Ovary (tissue), 10 donors: ENCODE measurements at places on chromosomes 6 and 20.
A peak's percentile ranks its signal among the peaks of the same experiment; 100 is the strongest.

DNA sequence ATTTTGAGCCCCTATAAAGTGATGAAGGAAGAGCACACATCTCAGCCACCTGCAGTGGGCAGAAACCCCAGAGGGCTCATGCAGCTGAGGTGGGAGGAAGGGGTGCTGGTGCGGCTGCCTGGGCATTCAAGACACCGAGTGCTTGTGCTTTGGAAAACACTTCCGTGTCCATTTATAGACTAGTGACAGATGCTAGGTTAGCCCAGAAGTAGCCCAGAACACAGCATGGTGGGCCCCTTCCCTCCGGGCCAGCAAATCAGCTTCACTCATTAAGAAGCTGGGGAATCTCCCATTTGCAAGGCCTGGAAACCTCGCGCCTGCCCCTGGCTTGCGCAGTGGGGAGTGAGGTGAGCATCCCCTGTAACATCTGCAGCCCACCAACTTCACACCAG, 12.9 kb downstream of the BEND3 start:
- no peaks in the 10 kb centered on the region for H3K36me3 ChIP-seq
- no peak overlapping the region for H3K4me3 ChIP-seq
- H3K27me3 ChIP-seq = no peaks in the 10 kb centered on the region
- H3K4me1 ChIP-seq = no peaks in the 10 kb centered on the region

DNA sequence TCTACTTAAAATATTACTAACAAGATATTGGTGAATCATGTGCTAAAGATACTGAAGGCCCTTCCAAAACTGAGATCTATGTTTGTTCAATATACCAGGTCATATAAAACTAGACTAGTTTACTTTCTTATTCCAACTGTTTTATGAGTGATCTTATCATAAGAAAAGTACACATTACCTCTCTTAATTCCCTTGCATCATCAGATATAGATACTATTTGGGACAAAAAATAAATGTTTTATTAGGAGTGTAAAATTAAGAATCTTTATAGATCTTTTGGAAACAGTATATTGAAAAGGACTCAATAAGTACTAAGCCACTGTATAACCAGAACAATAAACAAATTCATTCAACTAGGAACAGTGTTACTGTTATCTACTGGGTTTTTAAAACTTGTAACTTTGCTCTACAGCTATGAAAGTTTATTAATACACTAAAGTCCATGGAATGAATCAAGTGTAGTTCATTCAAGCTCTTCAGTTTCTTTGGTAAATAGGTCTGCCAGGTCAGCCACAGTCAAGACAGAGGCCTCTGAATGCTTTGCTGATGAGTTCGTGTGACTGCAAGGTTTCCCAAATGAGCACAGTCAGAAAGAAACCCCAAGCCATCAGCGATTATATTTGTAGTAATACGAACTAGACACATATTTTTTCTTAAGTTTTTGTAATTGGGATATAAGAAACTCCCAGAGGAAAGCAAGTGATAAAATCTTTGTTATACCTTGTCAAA, 71.8 kb upstream of the FBXO30 start:
- no peaks in the 10 kb centered on the region for H3K4me1 ChIP-seq
- DNase-seq = no peak
- no peak overlapping the region for H3K4me3 ChIP-seq
- no peaks in the 10 kb centered on the region for H3K36me3 ChIP-seq
- H3K27ac ChIP-seq = no peak overlapping the region

GRCh38 chr20:51156041-51156982, 133.4 kb upstream of the KCNG1 start:
- peaks cover 1% of the 10 kb centered on the region for H3K4me1 ChIP-seq
- no peak overlapping the region for H3K4me3 ChIP-seq
- H3K36me3 ChIP-seq = no peaks in the 10 kb centered on the region
- peak; percentile 30 for DNase-seq
- H3K27me3 ChIP-seq = no peaks in the 10 kb centered on the region

DNA sequence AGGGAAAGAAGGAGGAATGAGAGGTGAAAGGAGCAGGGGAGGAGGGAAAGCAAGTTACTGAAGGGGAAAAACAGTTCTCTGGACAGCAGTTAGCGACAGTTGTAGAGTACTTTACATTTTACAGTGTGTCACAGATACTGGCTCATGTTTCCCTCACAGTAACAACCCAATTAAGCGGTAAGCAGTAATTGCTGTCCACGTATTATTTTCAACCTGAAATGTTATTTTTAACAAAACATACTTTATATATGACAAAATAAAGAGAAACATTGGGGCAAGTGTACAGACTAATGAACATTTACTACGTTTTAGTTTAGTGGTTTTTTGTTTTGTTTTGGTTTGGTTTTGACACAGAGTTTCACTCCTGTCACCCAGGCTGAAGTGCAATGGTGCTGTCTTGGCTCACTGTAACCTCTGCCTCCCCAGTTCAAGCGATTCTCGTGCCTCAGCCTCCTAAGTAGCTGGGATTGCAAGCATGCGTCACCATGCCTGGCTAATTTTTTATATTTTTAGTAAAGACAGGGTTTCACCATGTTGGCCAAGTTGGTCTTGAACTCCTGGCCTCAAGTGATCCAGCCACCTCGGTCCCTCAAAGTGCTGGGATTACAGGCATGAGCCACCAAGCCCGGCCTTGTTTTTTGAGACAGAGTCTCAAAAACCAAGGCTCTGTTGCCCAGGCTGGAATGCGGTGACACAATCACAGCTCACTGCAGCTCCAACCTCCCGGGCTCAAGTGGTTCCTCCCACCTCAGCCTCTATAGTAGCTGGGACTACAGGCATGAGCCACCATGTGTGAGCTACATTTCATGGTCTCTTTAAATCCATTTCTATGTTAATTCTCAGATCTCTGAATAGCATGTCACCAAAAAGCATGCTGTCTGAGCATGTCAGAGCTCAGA, 22.6 kb upstream of the BTN3A2 start:
- peak overlapping the region; percentile 18 for H3K4me3 ChIP-seq
- no peak overlapping the region for H3K27ac ChIP-seq
- no peaks in the 10 kb centered on the region for H3K4me1 ChIP-seq
- H3K27me3 ChIP-seq = no peaks in the 10 kb centered on the region
- DNase-seq = no peak
- no peaks in the 10 kb centered on the region for H3K36me3 ChIP-seq

- no peaks in the 10 kb centered on the region for H3K27me3 ChIP-seq
- H3K36me3 ChIP-seq = no peaks in the 10 kb centered on the region
- peaks cover 5% of the 10 kb centered on the region for H3K4me1 ChIP-seq
Observed at GRCh38 chr6:36360241-36361054, 23.8 kb upstream of the BNIP5 start.

GRCh38 chr6:15854826-15855710, 192.2 kb upstream of the DTNBP1 start:
- H3K36me3 ChIP-seq = no peaks in the 10 kb centered on the region
- no peaks in the 10 kb centered on the region for H3K27me3 ChIP-seq
- no peak for DNase-seq

- DNase-seq = no peak
- H3K27ac ChIP-seq = no peak overlapping the region
- no peaks in the 10 kb centered on the region for H3K27me3 ChIP-seq
Observed at GRCh38 chr6:158798311-158798710, 20.9 kb downstream of the EZR start.

DNA sequence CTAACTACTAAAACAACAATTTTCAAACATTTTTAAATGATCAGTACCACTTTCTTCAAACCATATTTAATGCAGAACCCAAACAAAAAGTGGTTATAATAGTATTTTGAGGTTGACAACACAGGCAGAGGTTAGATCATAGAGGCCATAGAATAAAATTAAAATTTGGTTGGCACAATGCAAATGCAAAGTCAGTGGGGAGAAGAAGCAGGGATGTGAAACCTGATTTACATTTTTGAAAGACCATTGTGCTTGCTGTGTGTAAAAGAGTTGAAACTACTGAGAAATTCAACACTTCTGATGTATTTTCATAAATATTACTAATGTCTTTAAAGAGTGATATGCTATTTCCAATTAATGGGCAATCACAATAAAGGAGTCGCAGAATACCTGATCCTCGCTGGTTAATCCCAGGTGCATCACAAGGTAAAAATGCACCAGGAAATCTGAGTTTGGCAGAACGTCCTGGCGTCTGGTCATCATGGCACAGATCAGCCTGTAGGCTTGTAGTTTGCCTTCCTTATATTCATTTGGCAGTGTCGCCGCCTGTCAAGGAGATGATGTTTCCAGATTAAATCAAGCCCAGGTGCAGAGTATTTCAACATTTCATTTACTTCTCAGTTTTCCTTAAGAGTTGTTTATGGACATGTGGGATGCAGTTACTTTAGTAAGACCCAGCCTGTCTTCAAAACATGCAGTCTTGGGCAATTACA, 141.2 kb downstream of the RALGAPA2 start:
- no peak overlapping the region for H3K4me3 ChIP-seq
- H3K27me3 ChIP-seq = no peaks in the 10 kb centered on the region
- no peaks in the 10 kb centered on the region for H3K4me1 ChIP-seq
- no peak for DNase-seq

GRCh38 chr6:84411060-84411629, 183.7 kb upstream of the CEP162 start:
- H3K4me3 ChIP-seq = no peak overlapping the region
- H3K27me3 ChIP-seq = no peaks in the 10 kb centered on the region
- DNase-seq = no peak
- H3K36me3 ChIP-seq = no peaks in the 10 kb centered on the region

DNA sequence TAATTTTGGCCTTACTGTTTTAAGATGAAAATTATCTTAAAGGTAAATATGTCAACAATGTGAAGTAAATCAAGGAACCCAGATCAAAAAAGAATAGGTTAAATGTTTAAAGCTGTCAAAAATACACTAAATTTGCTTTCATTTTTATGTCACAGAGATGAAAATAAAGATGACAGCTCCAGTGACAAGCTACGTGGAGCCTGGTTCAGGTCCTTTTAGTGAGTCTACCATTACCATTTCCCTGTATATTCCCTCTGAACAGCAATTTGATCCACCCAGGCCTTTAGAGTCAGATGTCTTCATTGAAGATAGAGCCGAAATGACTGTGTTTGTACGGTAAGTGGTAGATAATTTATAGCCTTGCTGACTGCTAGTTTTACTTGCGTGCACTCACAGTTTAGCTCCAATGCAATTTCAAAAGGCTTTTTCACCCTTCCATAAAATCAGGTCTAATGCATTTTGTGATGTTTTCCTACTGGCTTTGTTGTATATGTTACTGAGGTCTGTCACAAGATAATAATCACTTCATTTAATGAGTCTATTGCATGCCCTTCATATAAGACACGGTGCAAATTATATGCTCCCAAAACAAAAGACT, 1.9 kb downstream of the HEBP2 start:
- H3K4me3 ChIP-seq = no peak overlapping the region
- H3K27ac ChIP-seq = no peak overlapping the region
- DNase-seq = no peak

GRCh38 chr6:158780246-158780884, 38.8 kb downstream of the EZR start:
- H3K36me3 ChIP-seq = no peaks in the 10 kb centered on the region
- no peak overlapping the region for H3K27ac ChIP-seq
- H3K4me1 ChIP-seq = no peaks in the 10 kb centered on the region

GRCh38 chr6:43710576-43710975, 23.0 kb upstream of the MRPS18A start:
- no peak overlapping the region for H3K27ac ChIP-seq
- no peak for DNase-seq
- H3K36me3 ChIP-seq = no peaks in the 10 kb centered on the region
- no peak overlapping the region for H3K4me3 ChIP-seq
- no peaks in the 10 kb centered on the region for H3K27me3 ChIP-seq

GRCh38 chr6:29442719-29443118, 3.6 kb downstream of the OR10C1 start:
- DNase-seq = no peak
- H3K36me3 ChIP-seq = no peaks in the 10 kb centered on the region
- H3K27me3 ChIP-seq = no peaks in the 10 kb centered on the region
- no peak overlapping the region for H3K27ac ChIP-seq
- no peak overlapping the region for H3K4me3 ChIP-seq

DNA sequence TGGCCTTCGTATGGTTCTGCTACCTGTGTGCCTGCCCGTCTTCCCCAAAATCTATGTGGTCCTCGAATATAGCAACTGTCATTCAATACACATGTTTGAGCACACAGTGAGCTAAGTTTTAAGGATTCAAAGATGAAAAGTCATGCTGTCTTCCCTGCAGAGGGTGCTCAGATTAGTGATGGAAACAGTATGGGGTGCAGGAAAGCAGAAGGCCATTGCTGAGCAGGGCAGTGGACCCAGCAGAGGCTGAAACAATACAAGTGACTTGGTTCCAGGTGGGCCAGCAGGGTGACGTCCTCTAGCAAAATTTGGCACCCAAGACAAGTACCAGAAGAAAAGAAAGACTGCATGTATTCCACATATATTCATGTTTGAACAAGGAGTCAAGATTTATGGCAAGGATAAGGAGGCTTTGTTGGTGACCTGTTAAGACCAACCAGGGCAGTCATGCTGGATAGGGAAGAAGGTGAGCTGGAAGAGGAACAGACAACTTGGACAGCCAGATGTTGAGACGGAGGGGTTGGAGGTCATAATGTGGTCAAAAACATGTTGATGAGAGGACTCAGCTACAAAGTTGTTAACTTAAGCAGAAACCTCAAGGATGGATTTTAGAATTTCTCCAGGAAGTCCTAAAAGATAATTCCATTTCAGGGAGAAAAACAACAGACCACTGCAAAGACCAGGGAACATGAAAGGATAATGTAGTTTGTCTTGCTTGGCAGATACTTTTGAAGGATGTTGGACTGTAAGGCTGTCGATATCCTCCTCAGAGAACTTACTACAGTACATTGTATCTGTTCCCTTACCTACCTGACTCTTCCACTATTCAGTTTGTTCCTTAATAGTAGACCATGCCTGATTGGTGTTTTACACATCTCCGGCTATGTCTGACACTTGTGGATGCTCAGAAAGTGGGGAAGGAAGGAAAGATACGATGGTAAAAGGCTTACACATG, 2.5 kb downstream of the HLA-DQA1 start:
- no peak for DNase-seq
- no peak overlapping the region for H3K4me3 ChIP-seq
- no peaks in the 10 kb centered on the region for H3K4me1 ChIP-seq
- H3K36me3 ChIP-seq = no peaks in the 10 kb centered on the region

GRCh38 chr6:81753711-81754577, 1.5 kb upstream of the TENT5A start:
- no peaks in the 10 kb centered on the region for H3K27me3 ChIP-seq
- peaks cover 3% of the 10 kb centered on the region for H3K4me1 ChIP-seq
- H3K4me3 ChIP-seq = peak overlapping the region; percentile 91
- H3K27ac ChIP-seq = peak overlapping the region; percentile 98
- DNase-seq = peak; percentile 91
- no peaks in the 10 kb centered on the region for H3K36me3 ChIP-seq

GRCh38 chr6:28945349-28945748, 21.6 kb upstream of the TRIM27 start:
- no peaks in the 10 kb centered on the region for H3K27me3 ChIP-seq
- H3K36me3 ChIP-seq = no peaks in the 10 kb centered on the region
- peaks cover 2% of the 10 kb centered on the region for H3K4me1 ChIP-seq
- no peak overlapping the region for H3K27ac ChIP-seq

- H3K27ac ChIP-seq = no peak overlapping the region
- H3K36me3 ChIP-seq = no peaks in the 10 kb centered on the region
- H3K4me1 ChIP-seq = no peaks in the 10 kb centered on the region
- H3K27me3 ChIP-seq = no peaks in the 10 kb centered on the region
- H3K4me3 ChIP-seq = no peak overlapping the region
Observed at GRCh38 chr6:47302043-47302442, 7.7 kb downstream of the TNFRSF21 start.

GRCh38 chr6:144715344-144715743, 430.2 kb downstream of the UTRN start:
- DNase-seq = no peak
- no peak overlapping the region for H3K27ac ChIP-seq
- H3K36me3 ChIP-seq = no peaks in the 10 kb centered on the region
